Mammary microvascular endothelial cell (primary cell): ENCODE measurements at places on chromosomes 6 and 20. TPM values are rescaled to one million over a fixed set of nuclear protein-coding genes. Genes with fewer than 3 reads are reported as not detected.

IRF4 gene
- total RNA-seq, result not detected in 2 replicates

STMN3 gene
- total RNA-seq, result 1.7 and 3.1 TPM in 2 replicates

NKX2-2 gene
- total RNA-seq, result not detected in 2 replicates

OR2H1 gene
- not detected in 2 replicates for total RNA-seq

FUT9 gene
- total RNA-seq, result not detected in 2 replicates

KIF13A gene
- 83.4 and 83.5 TPM in 2 replicates for total RNA-seq
